GF-D8 (cell line): ENCODE measurements at places on chromosomes 12 and 14.

- DNase-seq, result no peak
Measured at GRCh38 chr12:95802482-95803270, 12.1 kb upstream of the NTN4 start.

- DNase-seq, result peak; percentile 20
Measured at GRCh38 chr14:50820786-50821509, 10.0 kb downstream of the NIN start.

DNA sequence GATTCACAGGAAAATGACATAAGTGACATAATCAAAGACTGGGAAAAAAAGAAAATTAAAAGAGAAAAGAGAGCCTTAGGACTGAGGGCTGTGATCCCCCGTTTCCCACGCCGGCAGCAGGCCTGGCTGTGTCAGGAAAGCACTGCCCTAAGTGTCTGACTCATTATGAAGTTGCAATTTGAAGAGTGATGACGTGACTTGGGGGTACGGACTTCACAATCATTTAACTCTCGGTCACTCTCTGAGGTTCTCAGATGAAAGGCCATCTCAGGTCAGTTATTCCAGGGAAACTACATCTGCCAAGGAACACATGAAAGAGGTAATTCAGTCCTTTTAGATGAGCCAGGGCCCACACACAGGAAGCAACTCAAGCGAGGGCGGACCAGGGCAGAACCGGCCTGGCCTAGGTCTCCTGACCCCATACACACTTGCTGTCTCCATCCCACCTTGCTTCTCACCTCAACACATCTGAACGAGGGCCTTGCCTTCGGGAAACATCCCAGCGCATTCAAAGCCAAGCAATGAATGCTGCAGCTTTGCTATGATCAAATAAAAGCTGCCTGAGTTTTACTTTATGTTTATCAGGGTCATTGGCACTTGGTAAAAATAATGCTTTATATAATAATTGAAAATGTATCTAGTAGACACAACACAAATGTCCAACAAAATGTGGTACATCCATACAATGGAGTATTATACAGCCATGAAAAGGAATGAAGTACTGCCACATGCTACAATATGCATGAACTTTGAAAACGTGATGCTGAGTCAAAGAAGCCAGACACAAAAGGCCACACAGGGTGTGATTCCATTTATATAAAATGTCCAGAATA, 2.7 kb downstream of the SSH1 start:
- DNase-seq, result no peak

GRCh38 chr12:58804749-58805148, 115.6 kb downstream of the LRIG3 start:
- no peak for DNase-seq

- DNase-seq, result no peak
Measured at GRCh38 chr12:10197879-10198278, 14.8 kb upstream of the GABARAPL1 start.

- no peak for DNase-seq
Measured at GRCh38 chr14:96792591-96792990, 4.6 kb upstream of the VRK1 start.

- DNase-seq, result no peak
Measured at GRCh38 chr12:117498880-117499279, 137.5 kb upstream of the NOS1 start.

GRCh38 chr12:12654691-12655460, 41.1 kb downstream of the GPR19 start:
- no peak for DNase-seq

DNA sequence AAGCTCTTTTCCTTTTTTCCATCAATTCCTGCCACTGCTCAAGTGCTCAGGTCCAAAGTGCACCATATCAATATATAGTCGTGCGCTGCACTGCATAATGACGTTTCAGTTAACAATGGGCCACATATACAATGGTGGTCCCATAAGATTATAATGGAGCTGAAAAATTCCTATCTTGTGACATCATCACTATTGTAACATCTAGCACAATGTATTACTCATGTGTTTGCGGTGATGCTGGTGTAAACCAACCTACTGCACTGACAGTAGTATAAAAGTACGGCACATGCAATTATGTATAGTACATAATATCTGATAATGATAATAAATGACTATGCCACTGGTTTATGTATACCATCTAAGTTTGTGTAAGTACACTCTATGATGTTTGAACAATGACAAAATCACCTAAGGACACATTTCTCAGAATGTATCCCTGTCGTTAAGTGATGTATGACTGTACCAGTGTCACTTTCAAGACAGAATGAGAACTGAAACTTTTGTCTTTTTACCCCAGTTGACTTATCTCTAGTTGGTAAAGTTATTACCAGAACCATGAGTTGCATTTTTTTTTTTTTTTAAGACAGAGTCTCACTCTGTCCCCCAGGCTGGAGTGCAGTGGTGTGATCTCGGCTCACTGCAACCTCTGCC, 53.7 kb upstream of the INSM2 start:
- DNase-seq, result no peak

- peak; percentile 38 for DNase-seq
Measured at GRCh38 chr12:1797011-1797901, 23.1 kb upstream of the LRTM2 start.

DNA sequence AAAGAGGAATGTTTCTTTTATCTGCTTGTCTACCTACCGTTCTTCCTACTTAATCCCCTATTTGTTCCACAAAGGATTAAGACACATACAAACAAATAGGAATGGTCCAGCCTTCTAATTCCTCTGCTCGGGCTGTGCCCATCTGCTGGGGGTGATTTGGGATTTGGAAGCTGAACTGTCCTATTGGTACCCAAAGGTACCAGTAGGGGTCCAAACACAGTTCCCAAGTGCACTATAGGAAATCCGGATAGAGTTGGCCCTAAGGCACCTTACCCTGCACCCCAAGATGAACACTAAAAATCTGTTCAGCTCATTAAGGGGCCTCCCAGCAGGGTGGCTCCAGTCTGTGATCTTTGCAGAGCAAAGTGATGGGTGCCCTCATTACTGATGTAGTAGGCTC, 566.9 kb downstream of the NRXN3 start:
- no peak for DNase-seq
